ENCODE measurements at places on chromosomes 1 and 21.
A peak's percentile ranks its signal among the peaks of the same experiment; 100 is the strongest.

DNA sequence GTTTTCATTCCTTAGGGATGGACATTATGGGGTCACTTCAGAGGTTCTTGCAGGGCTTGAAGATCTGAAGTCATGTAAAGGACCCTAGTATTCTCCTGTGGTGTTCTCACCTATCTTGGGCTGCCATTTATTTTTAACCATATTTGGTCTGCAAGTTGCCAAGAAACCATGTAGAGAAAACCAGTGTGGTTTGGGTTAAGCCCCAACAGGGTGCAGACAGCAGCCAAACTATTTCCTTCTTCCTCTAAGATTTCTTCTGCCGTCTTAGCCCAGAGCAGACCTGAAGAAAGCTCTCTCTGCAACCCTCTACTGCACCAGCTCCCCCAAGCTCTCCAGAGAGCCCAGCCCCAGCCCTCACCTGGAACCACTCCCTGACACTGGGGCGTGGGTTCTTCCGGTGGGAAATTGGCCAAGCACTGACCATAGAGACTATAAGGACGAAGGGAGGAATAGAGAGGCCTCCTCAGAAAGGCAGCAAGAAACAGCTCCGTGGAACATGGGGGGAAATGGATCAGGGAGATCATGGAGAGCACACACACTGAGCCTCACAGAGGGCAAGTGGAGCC, 136.6 kb downstream of the SYF2 start:
- H3K27me3 ChIP-seq = peaks cover 10% of the 10 kb centered on the region
- no peaks in the 10 kb centered on the region for H3K36me3 ChIP-seq
- H3K4me1 ChIP-seq = peaks cover 21% of the 10 kb centered on the region
- H3K4me3 ChIP-seq = no peak overlapping the region
- H3K27ac ChIP-seq = no peak overlapping the region
- DNase-seq = no peak

- no peak overlapping the region for H3K4me3 ChIP-seq
- peak; percentile 48 for DNase-seq
- H3K27me3 ChIP-seq = no peaks in the 10 kb centered on the region
- H3K4me1 ChIP-seq = no peaks in the 10 kb centered on the region
Measured at GRCh38 chr1:78591971-78592370, 28.3 kb upstream of the IFI44L start.

DNA sequence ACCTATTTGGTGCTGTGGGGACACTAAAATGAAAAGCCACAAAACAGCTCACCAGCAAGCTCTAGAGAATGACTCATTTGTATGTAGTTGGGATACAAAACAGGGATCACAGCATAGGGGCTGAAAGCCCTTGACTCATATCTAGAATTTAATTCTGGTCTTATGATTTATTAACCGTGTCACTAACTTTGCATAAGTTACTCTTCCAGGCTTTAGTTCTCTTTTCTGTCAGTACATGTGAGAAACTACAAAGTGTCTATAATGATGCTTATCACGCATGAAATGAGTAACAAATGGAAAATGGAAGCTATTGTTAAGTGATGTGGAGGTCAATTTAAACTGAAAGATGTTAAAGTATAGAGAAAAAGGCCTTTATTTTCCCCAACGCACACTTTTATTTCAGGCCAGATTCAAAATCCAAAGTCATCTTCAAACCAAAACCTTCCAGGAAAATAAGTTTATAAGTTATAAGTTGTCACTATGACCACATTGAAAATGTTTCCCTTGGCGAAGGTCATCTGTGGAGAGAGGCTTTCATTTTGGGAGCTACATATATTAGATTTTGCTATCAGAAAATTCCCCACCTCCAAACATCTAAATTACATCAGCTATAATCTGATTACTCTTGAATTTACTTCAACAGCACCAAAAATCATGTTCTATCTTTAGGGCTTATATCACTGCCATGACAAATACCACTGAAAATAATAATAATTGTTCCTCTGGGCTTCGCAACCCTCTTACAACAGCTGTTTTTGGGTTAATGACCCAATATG, 430.5 kb downstream of the MRPL39 start:
- H3K36me3 ChIP-seq = no peaks in the 10 kb centered on the region
- H3K27ac ChIP-seq = no peak overlapping the region
- H3K4me3 ChIP-seq = no peak overlapping the region
- H3K4me1 ChIP-seq = no peaks in the 10 kb centered on the region
- H3K27me3 ChIP-seq = no peaks in the 10 kb centered on the region

GRCh38 chr1:87176087-87176486, 152.6 kb upstream of the LMO4 start:
- H3K4me1 ChIP-seq = peaks cover 8% of the 10 kb centered on the region
- H3K27ac ChIP-seq = no peak overlapping the region
- no peaks in the 10 kb centered on the region for H3K27me3 ChIP-seq
- DNase-seq = no peak
- no peak overlapping the region for H3K4me3 ChIP-seq
- H3K36me3 ChIP-seq = no peaks in the 10 kb centered on the region

DNA sequence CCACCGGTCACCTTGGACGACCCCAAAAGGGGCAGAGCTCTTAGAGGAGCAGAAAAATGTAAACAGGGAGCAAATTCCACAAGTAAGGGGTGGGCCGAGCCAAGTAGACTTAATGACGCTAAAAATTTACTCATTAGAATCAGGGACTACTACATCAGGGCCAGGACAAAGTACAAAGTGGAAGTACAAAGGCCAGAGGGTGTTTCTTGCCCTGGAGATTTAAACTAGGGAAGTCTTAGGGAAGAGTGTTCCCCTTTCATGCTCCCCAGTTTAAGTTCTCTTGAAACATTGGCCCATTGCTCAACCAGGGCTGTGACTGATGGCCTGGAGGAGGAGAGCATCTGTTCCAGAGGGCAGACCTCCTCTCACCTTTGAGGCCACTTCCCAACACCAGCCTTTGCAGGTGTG, 48.6 kb downstream of the BACH1 start:
- H3K27me3 ChIP-seq = no peaks in the 10 kb centered on the region
- peaks cover 6% of the 10 kb centered on the region for H3K36me3 ChIP-seq
- peaks cover 6% of the 10 kb centered on the region for H3K4me1 ChIP-seq
- no peak overlapping the region for H3K27ac ChIP-seq

DNA sequence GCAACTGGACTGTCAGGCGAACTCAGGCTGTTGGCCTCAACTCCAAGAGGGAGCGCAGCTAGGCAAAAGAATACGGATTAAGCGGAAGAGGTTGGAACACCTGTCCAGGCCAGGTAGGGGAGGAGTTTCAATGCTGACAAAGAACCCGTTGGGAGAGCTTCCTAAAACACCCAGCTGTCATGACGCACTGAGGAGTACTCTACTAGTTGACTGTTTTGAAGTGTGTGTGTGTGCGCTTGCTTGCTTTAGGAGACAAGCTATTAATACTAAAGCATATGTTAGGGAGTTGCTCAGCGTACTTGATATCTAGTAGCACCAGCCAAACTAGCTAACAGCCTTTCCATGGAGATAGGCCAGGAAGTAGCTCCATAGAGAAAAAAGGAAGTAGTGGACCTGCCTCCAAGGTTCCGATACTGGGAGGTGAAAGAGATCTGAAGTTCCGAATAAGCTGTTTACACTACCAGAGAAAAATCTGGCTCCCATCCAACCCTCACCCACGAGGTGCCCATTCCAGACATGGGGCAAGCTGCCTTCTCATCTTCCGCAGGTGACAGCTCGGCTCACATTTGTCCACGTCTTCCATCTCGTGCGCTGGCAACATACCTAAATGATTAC, 974 bp upstream of the FNBP1L start:
- peaks cover 5% of the 10 kb centered on the region for H3K4me1 ChIP-seq
- H3K36me3 ChIP-seq = no peaks in the 10 kb centered on the region
- H3K4me3 ChIP-seq = peak overlapping the region; percentile 81
- H3K27ac ChIP-seq = peak overlapping the region; percentile 85

DNA sequence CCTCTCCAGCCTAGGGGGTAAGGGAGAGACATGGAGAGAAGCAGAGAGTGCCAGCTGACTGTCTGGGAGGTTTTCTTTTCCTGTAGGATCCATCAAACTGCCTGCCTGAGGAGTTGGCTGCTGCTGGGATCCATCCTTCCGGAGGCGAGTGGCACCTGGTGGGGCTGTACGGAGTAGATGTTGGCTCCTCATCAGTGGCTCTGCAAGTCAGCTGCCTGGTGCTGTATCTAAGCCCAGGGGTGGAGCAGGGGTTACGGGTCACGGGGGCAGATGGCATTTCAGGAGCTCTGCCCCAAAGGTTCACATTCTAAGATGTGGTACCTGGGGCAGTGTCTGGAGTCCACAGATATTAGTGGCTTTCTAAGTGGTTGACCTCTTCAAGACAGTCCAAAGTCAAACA, 128.0 kb downstream of the ACTL8 start:
- no peak overlapping the region for H3K27ac ChIP-seq
- peaks cover 7% of the 10 kb centered on the region for H3K27me3 ChIP-seq
- H3K36me3 ChIP-seq = no peaks in the 10 kb centered on the region

- no peaks in the 10 kb centered on the region for H3K27me3 ChIP-seq
- H3K4me1 ChIP-seq = peaks cover 66% of the 10 kb centered on the region
- H3K36me3 ChIP-seq = no peaks in the 10 kb centered on the region
- H3K27ac ChIP-seq = peak overlapping the region; percentile 79
Measured at GRCh38 chr21:36552434-36552785, 72.5 kb upstream of the CLDN14 start.

- peaks cover 24% of the 10 kb centered on the region for H3K4me1 ChIP-seq
- peak; percentile 61 for DNase-seq
- H3K4me3 ChIP-seq = no peak overlapping the region
- no peaks in the 10 kb centered on the region for H3K27me3 ChIP-seq
- no peak overlapping the region for H3K27ac ChIP-seq
Measured at GRCh38 chr1:41767534-41768525, 150.9 kb downstream of the HIVEP3 start.
